CD4-positive, alpha-beta memory T cell (primary cell): ENCODE measurements at places on chromosomes 16 and 17.
A peak's percentile ranks its signal among the peaks of the same experiment; 100 is the strongest.

GRCh38 chr17:27817731-27818130 is 17.4 kb upstream of the NOS2 start:
- DNase-seq = no peak

DNA sequence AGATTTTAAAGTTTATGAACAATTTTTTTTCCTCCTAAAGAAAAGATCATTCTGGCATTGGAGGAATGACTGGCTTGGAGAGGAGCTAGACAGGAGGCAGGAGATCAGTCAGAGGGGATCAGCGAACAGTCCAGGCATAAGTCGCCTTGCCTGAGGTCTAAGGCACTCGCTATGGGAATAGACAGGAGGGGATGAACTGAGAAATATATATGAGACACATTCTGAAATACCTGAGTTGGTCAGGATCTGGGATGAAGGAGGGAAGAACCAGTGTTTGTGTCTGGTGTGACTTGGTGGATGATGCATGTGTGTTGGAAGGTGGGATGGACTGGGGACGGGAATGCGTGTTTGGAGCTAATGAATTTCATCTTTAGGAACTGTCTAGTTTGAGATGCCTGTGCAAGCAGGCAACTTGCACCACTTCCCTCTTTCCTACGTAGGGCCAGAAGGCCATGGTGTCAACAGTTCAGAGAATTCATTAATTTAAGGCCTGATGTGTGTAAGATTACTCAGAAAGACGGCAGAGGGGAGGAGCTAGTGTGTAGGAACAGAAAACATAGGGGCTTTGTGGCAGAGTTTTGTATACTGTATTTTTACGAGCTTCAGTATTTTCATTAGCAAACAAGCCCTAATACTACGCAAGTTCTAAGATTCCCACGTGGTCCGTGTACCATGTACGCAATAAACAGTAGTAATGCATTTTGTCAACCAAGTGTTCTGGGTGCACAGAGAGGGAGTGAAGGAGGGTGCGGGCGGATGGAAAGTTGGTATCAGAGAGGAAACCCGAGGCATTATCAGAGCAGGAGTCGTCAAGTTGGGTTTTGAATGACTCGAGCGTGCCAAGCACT is 825 bp downstream of the HEATR6 start:
- DNase-seq = peak; percentile 33

DNA sequence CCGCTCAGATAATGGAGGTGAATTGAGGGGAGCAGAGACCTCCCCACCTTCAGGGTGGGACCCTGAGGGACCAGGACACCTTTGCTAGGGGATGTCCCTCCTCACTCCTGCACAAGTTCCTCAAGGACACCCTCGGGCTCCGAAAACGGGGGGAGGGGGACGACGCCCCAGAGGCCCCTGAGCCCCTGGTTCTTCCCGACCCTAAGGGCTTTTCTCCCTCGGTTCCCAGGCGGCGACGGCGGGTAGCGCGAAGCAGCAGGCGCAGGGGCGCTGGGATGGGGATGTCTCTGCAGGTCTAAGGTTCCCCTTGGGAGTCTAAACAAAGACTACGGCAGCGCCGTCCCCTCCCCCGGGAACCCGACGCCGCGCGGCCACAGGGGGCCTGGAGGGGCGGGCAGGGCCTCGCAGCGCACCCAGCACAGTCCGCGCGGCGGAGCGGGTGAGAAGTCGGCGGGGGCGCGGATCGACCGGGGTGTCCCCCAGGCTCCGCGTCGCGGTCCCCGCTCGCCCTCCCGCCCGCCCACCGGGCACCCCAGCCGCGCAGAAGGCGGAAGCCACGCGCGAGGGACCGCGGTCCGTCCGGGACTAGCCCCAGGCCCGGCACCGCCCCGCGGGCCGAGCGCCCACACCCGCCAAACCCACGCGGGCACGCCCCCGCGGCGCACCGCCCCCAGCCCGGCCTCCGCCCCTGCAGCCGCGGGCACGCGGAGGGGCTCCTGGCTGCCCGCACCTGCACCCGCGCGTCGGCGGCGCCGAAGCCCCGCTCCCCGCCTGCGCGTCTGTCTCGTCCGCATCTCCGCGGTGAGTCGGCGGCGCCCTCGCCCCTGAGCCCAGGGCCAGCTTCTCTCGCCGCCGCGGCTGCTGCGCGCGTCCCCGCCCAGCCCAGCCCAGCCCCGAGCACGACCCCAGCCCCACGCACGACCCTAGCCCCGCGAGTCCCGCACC is 36.7 kb upstream of the NDRG4 start:
- DNase-seq = no peak

DNA sequence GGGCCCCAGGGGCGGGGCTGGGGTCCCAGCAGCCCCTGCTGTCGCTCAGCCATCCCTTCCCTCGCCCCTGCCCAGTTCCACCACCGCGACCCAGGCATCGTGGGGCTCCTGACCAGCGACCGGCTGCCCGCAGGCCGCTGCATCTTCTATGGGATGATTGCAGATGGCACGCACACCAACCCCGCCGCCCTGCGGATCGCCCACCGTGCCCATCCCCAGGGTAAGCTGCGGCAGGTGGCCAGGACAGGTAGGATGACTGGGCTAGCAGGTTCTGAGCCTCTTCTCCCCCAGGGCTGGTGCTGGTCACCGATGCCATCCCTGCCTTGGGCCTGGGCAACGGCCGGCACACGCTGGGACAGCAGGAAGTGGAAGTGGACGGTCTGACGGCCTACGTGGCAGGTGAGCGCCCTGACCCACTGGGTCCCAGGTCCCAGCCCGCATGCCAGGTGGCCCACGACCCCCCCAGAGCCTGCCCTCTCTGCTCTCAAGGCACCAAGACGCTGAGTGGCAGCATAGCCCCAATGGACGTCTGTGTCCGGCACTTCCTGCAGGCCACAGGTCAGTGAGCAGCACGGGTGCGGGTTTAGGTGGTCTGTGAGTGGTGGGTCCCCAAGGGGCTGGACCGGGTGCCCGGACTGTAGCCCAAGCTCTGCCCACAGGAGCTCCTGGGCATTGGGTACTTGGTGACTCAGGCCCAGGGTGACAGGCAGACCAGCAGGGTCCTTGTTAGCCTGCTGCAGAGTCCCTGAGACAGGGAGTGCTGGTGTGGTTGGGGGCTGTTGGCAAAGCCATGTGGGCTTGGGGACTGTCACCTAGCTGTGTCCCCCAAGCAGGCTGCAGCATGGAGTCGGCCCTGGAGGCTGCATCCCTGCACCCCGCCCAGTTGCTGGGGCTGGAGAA is 2.8 kb downstream of the CEMP1 start:
- DNase-seq = no peak

DNA sequence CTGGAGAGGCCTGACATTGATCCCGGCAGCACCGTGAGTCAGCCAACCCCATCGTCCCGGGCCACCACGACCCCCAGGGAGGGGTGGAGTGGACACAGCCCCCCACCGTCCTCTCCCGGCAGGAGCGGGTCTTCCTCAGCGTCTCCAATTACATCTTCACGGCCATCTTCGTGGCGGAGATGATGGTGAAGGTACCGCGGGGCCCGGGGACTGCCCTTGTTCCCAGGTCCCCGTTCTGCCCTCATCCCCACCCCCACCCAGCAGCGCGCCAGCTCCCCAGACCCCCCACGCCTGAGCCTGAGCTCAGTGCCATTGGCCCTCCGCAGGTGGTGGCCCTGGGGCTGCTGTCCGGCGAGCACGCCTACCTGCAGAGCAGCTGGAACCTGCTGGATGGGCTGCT is 14.6 kb downstream of the TPSG1 start:
- DNase-seq = no peak

- DNase-seq = no peak
Observed at GRCh38 chr17:39665642-39666224, 584 bp downstream of the TCAP start.

DNA sequence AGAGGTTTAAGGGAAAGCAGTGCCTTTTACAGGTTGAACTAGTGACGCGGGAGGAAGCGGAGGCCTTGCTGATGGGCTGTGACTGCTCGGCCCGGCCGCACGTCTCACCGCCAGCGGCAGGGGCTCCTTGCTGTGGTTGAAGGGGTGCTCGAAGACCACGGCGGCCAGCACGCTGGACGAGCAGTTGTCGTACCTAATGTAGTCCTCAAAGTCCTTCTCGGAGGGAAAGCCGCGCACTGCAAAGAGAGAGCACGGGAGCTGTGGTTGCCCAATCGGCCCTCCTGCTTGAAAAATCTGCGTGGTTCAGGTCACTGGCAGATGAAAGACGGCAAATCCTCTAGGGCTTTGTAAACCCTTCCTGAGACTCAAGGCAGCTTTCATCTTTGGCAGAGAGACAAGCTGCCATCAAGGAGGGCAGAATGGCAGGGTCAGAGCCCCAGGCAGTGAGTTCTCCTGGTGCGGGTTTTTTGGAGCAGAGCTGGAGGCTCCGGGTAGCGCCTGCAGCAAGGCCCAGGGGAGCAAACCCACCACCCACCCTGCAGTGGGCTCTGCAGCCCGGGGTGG is 16.1 kb downstream of the ABCA3 start:
- no peak for DNase-seq

GRCh38 chr16:7325834-7326233 is 6.8 kb upstream of the RBFOX1 start:
- DNase-seq = no peak

GRCh38 chr17:39012725-39013124 is 45.5 kb upstream of the FBXO47 start:
- DNase-seq = no peak

DNA sequence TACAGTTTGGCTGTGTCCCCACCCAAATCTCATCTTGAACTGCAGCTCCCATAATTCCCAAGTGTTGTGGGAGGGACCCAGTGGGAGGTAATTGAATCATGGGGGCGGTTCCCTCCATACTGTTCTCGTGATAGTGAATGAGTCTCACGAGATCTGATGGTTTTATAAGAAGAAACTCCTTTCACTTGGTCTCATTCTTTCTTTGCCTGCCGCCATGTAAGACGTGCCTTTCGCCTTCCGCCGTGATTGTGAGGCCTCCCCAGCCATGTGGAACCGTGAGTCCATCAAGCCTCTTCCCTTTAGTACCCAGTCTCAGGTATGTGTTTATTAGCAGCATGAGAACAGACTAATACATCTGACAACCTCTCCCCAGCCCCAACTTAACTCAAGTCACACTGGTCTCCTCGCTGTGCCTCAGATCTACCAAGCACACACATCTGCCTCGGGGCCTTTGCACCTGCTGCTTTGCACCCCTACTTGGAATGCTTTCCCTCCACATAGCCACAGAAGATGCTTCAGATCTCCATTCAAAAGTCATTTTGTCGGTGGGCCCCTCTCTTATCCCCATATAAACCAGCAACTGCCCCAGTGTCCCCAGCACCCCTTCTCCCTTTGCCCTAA is 74.4 kb downstream of the RPH3AL start:
- no peak for DNase-seq

- DNase-seq = no peak
Observed at GRCh38 chr16:54930869-54931119, 129 bp downstream of the IRX5 start.

- no peak for DNase-seq
Observed at GRCh38 chr17:64240741-64241347, 22.2 kb downstream of the TEX2 start.

GRCh38 chr17:32124985-32125847 is 17.1 kb upstream of the RHOT1 start:
- DNase-seq = no peak

GRCh38 chr17:11369575-11369974 is 128.6 kb downstream of the SHISA6 start:
- DNase-seq = no peak

DNA sequence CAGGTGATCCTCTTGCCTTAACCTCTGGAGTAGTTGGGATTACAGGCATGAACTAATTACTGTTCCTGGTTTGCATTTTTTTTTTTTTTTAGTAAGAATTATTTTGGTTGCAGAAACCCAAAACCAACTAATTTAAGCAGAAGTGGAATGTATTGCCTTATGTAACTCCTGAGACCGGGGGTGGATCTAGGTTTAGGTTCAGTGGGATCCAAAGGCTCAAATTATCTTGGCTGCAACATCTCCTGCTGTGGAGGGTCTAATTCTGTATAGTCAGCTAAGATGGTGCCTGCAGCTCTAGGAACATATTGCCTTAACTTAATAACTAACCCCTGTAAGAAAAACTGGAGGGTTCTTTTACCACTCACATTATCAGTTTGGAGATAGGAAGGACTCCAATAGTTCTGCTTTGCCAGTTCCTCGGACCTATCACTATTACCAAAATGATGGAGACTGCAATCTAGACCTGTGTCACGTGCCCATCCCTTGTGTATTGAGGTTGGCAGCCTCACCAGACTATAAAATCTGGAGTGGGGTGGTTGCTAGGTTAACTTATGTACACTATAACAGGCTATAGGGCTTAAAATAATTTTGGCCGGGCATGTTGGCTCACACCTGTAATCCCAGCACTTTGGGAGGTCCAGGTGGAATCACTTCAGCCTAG is 8.5 kb downstream of the SNTB2 start:
- DNase-seq = no peak

DNA sequence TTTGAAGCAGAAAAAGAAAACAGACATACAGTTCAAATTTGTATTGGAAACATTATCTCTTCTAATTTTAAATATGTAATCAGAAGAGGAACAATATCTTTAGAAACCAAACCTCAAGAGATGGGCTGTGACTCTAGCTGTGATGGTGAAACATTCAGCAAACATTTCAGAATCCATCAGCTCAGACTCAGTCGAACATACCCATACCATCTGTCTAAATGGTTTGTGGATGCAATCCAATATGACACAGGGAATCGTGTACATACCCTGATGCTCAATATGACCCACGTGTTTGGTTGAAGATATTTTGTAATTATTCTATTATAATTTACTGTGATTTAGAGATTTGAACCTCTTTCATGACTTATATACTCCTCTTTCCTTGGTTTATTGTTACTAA is 665.2 kb upstream of the CDH8 start:
- DNase-seq = no peak

DNA sequence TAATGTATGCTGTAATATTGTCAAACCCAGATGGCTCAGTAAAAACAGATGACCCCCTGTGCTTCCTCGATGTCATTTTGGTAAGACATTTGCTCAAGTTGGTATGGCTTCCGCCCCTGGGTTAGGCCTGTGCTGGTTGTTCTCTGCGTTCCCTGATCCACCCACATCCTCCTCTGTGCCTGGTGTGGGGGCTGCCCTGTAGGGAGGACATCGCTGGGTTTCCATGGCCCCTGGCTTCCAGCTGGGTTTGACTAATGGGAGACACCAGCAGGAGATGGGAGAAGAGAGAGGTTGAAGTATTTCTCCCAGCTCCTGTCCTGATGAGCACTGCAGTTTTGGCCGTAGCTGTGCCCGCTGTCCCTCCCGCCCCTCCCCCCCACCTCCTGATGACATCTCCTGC is 4.4 kb upstream of the MFAP4 start:
- DNase-seq = no peak

DNA sequence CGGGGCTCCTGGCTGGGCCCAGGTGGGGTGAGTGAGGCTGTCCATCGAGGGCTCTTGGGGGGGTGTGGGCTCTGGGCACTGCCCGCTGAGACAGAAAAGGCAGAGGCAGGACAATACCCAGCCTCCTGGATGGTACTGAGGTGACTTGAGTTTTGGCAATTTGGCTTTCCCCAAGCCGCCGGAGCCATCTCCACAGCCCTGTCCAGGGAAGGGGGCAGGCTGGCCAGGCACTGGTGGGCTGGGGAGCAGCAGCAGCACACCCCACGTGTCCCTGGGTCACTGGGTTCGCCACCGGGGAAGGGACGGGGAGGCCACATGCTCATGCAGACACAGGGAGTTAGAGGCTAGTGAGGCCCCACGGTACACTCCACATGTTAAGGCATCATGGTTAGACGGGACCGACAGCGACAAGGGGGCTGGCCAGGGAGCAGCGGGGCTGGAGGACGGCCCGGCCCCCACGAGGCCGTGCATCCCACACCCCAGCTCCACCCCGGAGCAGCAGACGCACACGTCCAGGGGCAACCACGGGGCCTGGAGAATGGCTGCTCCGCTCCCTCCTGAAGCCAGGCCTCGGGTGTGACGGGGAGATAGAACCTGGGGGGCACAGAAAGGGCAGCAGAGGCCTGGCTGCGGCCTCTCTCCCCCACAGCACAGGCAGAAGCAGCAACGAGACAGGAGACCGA is 3.0 kb downstream of the ARHGDIA start:
- DNase-seq = peak; percentile 12
